ENCODE measurements at places on chromosomes 5 and 9.
A peak's percentile ranks its signal among the peaks of the same experiment; 100 is the strongest.

GRCh38 chr9:110949081-110949480 lies 89.2 kb downstream of the LPAR1 start:
- DNase-seq, result no peak

DNA sequence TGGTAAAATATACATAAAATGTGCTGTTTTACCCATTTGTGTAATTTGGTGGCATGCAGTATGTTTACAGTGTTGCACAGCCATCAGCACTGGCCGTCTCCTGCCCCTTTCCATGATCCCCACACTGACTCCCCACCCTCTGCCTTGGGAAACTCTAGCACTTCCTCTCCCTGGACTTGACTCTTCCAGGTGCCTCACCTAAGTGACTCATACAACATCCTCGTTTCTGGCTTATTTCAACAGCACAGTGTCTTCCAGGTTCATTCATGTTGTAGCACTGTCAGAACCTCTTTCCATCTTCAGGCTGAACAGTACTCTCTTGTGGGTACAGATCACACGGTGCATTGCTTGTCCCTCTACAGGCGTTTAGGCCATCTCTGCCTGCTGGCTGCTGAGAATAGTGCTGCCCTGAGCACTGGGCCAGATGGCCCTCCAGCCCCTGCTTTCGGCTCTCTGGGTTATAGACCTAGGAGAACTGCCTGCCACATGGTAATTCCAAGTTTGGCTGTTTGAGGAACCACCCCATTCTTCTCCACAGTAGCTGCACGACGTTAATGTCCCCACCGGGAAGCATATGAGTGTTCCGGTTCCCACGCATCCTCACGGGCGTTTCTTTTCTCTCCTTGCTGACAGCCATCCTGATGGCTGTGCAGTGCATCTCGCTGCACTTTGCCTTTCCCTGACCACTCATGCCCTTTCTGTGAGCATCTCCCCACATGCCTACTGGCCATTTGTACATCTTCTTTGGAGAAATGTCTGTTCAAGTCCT lies 211.8 kb downstream of the FANCC start:
- DNase-seq, result no peak

DNA sequence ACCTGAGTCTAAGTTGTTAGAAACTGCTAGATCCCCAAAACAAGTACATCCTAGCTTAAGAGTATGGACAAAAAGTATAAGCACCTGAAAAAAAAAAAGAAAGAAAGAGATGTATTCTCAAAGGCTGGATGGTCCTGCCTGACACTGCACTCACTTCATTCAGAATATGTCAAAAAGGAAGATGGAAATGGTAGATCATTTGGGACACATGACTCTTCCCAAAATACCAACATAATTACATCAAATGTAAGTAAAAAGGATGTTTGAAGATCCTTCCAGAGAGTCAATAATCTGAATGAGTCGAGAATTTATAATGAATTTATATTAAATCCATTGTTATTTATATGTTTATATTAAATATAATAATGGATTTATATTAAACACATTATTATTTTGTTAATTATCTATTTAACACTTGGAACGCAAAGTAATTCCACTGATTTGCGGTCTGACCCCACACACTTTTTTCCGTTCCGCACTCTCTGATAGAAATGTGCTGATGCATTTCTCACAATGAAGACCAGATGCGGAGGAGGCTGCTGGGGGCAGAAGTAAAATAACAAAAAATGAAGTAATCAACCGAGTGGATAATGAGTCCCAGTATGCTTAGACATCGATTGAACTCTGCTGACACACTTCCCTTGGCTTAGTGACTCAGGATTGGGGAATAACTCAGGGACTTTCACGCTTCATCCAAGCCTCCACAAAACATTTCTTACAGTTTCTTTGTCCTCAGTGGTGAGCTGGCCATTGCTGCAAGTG lies 201.2 kb downstream of the ADAMTS12 start:
- no peak for DNase-seq

GRCh38 chr9:121494192-121494591 lies 5.5 kb downstream of the GGTA1 start:
- no peak for DNase-seq

DNA sequence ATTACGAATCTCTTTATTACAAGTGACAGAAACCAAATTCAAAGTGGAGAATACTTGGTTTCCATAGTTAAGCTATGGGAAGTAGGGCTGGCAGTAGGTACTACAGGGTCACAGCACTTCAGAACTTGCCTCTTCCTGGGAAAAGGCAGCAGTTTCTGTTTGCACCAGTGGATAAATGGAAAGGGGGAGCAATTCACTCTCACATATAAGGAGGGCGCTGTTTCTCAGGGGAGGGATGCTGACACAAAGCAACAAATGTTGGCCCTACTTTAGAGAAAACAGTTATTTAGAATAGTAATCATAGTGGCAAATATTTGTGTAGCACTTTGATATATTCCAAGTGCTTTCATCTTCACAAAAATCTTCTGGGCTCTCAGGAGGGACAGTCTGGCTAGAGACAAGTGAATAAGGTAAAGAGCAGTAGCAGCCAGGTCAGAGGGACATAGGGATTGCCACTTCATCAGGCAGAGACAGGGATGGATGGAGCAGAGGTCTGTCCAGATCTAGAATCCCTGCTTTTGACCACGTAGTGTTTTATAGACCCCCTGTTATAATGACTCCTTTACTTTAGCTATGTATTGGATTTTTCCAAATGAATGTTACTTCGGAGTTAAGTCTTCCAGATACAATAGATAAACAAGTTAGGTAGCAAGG lies 554.8 kb upstream of the SGCD start:
- no peak for DNase-seq

DNA sequence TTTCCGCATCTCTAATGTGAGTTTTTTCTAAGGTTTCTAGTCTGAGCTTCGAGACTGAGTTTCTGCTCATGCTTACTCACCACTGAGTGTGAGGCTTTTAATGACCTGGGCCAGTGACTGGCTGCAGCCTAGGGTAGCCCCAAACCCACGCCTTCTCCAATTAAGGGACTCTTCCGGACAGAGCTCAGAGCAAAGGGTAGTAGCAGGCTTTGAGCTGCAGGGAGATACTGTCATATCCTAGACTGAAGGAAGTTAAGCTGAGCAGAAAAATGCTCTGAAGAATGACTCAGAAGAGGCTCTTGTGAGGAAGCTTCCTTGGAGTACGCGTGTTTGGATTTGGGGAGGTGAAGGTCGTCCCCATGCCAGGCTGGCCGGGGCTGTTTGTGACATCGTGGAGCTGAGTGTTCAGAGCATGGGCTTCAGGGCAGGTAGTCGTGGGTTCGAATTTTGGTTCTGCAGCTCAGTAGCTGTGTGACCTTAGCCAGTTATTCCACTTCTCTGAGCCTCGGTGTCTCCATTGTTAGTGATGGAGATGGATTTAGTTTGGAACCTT lies 3.5 kb downstream of the USP20 start:
- peak; percentile 48 for DNase-seq

GRCh38 chr5:137206030-137206715 lies 293.0 kb downstream of the SPOCK1 start:
- DNase-seq, result no peak

DNA sequence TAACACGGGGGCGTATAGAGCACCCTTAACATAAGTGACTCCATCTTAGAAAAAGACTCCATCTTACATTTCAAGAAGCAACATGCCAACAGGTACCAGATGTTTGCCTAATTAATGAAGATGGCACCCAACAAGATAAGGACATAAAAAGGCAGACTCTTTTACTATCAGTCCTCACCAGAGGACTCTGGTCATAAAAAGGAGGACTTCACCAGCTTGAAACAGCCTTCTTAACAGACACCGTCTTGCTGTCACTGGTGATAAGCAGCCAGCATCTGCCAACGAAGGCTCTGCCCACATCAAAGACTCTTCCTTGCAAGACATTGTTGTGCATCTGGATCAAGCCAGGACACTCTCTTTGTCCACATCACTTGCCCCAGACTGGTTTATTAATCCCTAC lies 80.3 kb downstream of the S1PR3 start:
- DNase-seq, result no peak

DNA sequence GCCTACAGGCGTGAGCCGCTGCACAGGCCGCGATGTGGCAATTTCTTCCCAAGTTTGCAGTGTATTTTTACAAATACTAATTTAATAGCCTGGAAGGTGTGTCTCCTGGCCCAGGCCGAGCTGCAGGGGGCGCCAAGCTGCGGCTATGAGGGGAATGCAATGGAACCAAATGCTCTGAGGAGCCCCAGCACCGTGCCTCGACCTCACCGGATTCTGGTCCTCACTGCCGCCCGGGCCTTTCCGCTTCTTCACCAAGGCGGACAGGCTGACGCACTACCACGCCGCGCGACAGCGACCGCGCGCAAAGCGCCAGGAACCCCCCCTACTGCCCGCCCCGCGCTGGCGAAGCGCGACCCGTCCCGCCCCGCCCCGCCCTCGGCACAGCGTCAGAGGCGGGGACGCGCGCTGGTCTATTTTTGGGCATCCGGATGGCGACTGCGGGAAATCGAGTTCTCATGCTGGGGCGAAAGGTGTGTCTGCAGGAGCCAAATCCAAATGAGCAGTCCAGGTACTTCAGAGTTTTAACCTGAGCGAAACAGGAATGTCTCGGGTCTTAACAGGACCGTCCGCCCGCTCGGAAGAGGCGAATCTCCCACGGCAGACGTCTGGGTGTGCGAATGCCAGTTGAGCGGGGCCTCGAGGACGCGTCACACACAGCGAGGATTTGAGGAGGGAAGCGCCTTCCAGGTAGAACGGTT lies 31.7 kb upstream of the PRXL2C start:
- peak; percentile 82 for DNase-seq

- DNase-seq, result no peak
Observed at GRCh38 chr9:129182625-129183494, 4.8 kb upstream of the IER5L start.

DNA sequence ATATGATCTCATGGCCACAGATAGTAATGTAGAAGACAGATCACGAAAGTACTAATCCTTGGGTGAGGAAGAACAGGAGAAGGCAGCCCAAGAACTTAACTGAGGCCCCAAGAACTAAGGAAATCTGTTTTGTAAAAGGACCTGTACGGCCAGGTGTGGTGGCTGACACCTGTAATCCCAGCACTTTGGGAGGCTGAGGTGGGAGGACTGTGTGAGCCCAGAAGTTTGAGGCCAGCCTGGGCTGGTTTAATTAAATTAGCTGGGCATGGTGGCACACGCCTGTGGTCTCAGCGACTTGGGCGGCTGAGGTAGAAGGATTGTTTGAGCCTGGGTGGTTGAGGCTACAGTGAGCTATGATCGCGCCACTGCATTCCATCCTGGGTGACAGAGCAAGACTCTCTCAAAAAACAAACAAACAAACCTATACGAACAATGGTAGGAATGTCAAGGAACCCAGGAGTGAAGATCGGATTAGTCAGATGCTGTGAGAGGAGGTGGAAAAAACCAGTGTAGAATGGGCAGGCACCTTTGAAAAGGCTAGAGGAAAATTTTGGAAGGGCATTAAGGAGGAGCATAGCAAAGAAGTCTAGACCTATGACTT lies 283.8 kb upstream of the DMRT1 start:
- no peak for DNase-seq

- DNase-seq, result no peak
Observed at GRCh38 chr5:73691302-73692080, 65.5 kb downstream of the ARHGEF28 start.

- peak; percentile 9 for DNase-seq
Observed at GRCh38 chr5:178793151-178793550, 62.7 kb upstream of the ZNF354A start.

DNA sequence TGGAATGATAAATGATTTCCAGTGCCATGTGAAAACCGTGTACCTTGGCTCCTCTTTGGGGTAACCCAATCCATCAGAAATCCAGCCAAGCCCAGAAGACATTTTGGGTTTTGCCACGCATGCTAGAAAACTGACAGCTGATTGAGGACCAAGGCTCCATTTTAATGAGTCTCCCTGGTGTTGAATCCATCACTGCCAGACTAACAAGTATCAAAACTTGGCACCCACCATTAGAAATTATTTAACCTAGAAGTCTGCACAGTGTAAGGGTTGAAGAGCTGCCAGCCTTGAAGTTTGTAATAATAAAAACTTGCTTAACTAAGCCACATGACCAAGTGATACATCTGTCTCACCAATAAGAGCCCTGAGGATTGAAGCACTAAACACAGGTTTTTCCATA lies 369.9 kb downstream of the DNAH5 start:
- DNase-seq, result no peak

- no peak for DNase-seq
Observed at GRCh38 chr5:39148983-39149534, 70.3 kb downstream of the FYB1 start.

- no peak for DNase-seq
Observed at GRCh38 chr5:110063640-110064602, 374.2 kb downstream of the MAN2A1 start.

- DNase-seq, result no peak
Observed at GRCh38 chr5:144710637-144711036, 540.0 kb downstream of the KCTD16 start.

Data from CD4-positive, alpha-beta T cell treated with Interleukin-17A for 4 hours (primary cell).